ENCODE measurements at places on chromosomes 16 and 17.
A peak's percentile ranks its signal among the peaks of the same experiment; 100 is the strongest.

GRCh38 chr16:60816461-60816860 lies 1219.8 kb downstream of the CDH8 start:
- DNase-seq: no peak

DNA sequence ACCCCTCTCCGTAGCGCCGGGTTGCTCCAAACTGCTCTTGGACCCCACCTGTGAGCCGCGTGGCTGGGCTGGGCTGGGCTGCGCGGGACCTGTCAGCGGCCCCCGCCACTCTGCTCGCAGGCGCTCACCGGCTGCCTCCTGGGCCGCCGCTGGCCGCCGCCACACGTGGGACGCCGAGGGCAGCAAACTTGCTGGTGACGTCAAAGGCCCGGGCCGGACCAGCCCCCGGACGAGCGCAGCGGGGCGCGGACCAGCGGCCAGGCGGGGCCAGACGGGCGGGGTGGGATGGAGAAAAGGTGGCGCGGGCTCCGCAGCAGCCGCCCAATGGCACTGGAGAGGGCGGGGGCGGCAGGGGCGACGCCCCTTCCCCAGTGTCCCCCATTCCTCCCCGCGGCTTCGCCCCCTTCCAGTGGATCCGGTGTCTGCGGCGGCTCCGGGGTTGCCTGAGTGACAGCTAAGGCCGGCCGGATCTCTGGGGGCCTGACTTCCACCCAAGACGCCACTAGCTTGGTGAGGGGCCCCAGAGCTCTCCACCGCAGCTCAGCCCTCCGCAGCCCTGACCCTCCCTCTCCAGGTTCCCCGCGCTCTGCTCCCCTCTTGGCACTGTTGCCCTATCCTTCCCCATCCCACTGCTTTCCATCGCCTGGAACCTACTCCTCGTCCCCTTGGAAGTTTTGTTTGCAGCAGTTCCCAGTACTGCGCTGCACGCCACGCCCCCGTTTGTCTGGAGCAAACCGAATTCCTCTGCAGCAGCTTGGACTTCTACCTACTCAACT lies at the start of gene HS3ST3A1:
TSS of gene HS3ST3A1 (minus strand) at position 154 of the 776 bp plus-strand sequence. CDS start 800 bp downstream, outside the sequence.
- DNase-seq: no peak

GRCh38 chr17:28827672-28828071 lies 14.9 kb downstream of the FAM222B start:
- DNase-seq: no peak

- DNase-seq: no peak
Measured at GRCh38 chr17:81583589-81584342, 31.6 kb upstream of the FAAP100 start.

- no peak for DNase-seq
Measured at GRCh38 chr17:50081757-50082156, 13.4 kb upstream of the PDK2 start.

DNA sequence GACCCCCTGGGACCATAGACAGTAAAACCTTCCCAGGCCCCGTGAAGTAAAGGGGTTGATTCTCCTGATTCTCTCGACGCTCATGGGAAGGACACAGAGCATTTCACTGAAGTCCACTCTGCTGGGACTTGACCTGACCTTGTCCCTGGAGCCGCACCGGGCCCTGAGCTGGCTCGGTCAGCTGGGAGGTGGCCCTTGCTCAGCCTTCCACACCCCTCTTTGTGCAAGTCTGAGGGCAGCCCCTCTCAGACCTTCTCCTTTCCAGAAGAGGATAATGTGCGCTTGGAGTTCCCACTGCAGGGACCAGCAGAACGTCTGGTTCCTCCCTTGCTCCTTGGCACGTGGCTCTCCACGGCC lies 115.5 kb downstream of the RAP1GAP2 start:
- no peak for DNase-seq

DNA sequence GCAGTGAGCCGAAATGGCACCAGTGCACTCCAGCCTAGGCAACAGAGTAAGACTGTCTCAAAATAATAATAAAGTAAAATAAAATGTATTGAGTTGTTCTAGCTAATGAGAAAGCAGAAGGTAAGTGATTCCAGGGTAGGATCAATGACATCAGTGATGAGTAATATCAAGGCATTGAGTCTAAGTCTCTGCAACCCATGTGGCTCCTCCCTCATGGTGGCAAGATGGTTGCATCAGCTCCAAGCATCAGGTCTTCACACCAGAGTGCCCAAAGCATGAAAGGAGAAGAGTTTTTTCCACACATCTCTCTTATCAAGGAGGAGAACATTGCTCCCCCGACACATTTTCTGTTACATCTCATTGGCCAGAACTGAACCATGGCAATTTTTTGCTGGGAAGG lies 34.8 kb upstream of the GAS7 start:
- DNase-seq: no peak

GRCh38 chr17:45227926-45228762 lies 6.5 kb downstream of the FMNL1 start:
- DNase-seq: no peak

GRCh38 chr16:54647725-54648221 lies 282.9 kb upstream of the IRX5 start:
- DNase-seq: no peak

DNA sequence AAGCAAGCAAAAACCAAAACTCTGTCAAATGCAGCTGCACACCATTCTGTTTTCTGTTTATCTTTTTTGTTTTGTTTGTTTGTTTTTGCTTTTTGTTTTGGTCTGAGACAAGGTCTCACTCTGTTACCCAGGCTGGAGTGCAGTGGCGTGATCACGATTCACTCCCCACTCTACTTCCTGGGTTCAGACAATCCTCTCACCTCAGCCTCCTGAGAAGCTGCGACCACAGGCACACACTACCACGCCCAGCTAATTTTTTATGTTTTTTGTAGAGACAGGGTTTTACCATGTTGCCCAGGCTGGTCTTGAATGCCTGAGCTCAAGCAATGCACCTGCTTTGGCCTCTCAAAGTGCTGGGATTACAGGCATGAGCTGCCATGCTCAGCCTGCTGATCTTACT lies 19.3 kb upstream of the SLFN13 start:
- DNase-seq: no peak

DNA sequence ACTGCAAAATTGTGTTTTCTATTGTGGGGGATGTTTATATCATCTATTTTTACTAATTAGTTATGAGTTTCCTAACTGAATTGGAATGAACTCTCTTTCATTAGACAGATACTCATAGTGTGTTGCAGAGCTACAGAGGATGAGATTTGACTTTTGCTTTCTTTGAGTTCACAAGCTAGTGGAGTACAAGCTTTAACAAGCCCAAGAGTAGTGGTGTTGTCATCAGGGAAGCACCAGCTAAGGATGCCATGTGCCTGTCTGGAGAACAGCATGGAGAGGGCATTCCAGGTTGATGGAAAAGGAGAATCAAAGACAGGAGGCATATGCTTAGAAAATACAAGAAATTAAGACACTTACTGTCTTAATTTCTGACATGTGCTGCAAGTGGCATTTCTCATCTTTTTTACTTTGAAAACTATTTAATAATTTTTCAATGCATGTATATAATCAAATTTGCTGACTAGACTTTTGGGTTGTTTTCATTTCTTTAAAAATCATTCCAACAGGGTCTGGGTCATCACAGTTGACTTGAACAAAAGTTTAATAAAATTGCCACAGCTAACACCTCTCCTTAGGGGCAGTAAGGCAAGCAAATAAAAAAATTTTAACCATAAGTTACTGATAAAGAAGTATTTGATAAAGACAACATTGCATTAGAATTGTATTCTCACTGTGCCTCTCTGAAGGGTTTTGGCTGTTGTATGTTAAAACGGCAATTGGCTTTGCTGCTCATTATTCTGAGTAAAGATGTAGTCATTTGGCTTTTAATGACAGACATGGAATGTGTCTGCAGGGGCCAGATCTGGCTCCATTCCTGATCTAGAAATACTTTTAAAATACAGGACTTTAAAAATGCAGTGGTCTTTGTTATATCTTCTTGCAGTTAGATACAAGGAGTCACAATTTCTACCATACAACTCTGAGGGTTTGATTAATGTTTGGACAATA lies 323.7 kb upstream of the CDH11 start:
- DNase-seq: no peak

GRCh38 chr17:2703181-2703580 lies 8.4 kb downstream of the CLUH start:
- no peak for DNase-seq

DNA sequence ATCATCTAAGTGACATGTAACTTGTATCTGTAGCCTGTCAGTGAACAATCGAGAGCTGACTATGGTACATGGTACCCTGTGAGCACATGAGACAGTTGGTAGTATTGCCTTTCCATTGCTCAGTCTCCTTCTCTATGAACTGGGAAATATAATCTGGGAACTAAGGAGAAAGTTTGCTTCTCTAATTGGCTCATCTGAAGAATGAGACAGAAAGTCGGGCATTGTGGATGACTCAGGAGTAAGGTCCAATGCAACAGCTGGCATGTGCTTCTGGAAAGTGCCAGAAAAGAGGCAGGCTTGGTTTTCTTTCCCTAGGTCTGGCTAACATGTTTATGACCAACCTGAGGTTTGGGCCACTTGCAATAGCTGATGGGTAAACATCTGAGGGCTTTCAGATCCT lies 51.9 kb downstream of the ZZEF1 start:
- no peak for DNase-seq

DNA sequence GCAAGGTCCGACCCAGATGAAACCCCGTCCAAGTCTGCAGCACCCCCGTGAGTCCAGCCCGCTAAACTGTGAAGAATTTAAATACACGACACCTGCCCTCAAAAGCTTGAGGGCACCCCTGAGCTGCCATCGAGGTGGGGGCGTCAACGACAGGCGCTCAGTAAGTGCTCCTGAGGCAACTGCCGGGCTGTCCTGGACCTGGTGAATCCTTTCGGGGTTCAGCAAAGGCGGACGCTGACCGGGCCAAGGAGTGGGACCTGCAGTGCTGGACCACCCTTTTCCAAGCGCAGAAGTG lies 512 bp upstream of the ENDOV start:
- DNase-seq: peak; percentile 27

- DNase-seq: peak; percentile 64
Measured at GRCh38 chr17:62627219-62627903, at the start of gene MRC2. Gene MRC2, plus strand, starts transcription at chr17:62627670. Its CDS starts 133 bp downstream, at chr17:62627803.

GRCh38 chr17:30308406-30308805 lies 16.7 kb upstream of the BLMH start:
- no peak for DNase-seq

GRCh38 chr17:32993977-32994376 lies 2.3 kb downstream of the SPACA3 start:
- no peak for DNase-seq

- no peak for DNase-seq
Measured at GRCh38 chr16:49150341-49150740, 131.3 kb downstream of the CBLN1 start.

DNA sequence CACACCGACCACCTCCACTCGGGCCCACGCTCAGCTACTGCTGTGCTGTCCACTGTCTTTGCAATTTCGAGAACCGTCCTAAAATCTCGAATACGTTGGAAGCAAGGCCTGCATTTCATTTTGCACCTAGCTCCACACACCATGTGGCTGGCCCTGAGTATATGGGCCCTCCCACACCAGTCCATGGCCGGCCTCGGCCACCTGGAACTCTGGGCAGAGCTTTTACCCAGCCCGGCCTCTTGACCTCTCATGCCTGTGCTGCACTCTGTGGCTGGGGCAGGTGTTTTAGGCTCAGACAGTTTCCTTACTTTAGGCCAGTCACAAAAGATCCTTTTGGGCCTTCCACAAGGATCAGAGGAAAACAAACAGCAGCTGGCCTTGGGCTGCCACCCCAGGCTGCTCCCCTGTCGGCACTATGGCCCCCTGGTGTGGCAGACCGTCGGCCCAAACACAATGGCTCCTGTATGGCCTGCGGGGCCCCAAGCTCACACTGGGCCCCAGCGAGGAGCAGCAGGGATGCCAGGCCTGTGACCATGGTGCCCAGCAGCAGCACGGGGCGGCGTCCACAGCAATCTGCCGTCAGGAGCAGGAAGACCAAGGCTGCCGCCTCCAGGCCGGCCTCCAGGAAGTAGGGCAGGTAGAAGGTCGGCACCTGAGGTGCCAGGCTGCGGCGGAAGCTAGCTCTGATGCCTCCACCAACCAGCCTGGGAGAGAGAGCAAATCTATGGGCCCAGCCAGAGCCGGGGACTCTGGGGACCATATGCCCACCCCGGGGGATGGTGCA lies 2.5 kb downstream of the SLC22A31 start:
- no peak for DNase-seq

- DNase-seq: no peak
Measured at GRCh38 chr17:57898487-57899311, 48.9 kb upstream of the MRPS23 start.

- peak; percentile 63 for DNase-seq
Measured at GRCh38 chr17:8894673-8895578, 27.5 kb upstream of the PIK3R6 start.

- DNase-seq: no peak
Measured at GRCh38 chr16:17992416-17992815, 344.1 kb downstream of the NPIPA8 start.

DNA sequence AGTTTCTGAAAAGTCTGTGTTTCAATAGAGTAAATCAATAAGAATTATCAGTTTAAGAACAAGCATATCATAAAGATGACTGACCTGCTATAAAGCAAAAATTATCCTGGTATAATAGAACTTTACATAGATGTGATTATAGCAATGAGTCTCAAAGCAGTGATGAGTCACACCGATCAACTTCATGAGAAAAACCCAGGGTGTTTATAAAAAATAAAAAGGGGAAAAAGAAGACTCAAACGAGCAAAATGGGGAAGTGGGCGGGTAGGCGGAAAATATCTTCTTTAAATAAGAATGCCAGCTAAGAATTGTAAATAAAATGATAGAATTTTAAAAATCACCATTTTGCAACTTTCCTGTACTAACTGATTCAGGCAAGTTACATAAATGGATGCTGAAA lies 46.8 kb downstream of the BRIP1 start:
- peak; percentile 84 for DNase-seq

GRCh38 chr17:34397265-34397664 lies 34.2 kb upstream of the CCL1 start:
- no peak for DNase-seq

DNA sequence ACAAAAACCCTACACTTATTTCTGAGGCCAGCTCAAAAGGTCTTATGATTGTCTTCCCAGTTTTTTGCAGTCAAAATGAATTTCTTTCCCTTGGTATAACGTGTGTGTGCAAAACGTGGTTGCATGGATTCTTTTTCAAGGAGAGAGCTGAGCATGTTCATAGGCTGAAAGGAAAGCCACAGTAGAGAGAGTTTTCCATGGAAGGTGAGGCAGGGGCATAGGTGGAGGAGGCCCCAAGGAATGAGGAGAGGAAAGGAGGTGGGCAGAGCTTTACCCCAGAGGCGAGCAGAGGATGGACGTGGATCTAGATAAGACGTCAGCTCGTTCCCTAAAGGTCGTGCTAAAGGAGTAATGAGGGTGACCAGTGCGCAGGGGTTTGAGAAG lies 22.8 kb downstream of the TRPV2 start:
- DNase-seq: no peak

DNA sequence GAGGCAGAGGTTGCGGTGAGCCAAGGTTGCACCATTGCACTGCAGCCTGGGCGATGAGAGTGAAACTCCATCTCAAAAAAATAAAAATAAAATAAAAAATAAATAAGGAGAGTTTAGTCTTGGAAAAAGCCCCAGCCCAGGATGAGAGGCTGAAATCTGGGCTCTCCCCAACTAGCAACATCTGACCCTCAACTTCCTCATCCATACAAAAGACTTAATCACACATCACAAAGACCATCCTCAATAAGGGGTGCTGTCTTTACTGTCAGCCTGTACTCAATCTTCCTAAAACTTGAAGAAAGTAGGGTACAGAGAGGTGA lies 11.4 kb upstream of the SLC4A1 start:
- no peak for DNase-seq

All from MV-4-11 (cell line).